ENCODE measurements at places on chromosomes 5 and 9.

DNA sequence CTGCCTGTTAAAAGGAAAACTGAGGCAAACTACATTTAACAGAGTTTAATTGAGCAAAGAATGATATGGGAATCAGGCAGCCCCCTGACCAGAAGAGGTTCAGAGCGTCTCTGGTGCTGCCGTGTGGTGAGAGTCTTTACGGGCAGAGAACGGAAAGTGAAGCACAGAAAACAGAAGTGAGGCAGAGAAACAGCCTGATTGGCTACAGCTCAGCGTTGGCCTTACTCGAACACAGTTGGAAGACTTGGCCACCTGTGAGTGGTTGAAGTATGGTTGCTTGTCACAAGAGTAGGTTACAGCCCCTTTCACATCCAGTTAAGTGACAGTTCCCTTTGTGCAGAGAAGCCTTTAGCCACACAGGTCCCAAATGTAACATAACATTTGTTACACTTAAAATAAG lies 16.9 kb upstream of the FBP1 start:
- DNase-seq: no peak

GRCh38 chr5:124888622-124889485 lies 142.4 kb upstream of the ZNF608 start:
- no peak for DNase-seq

GRCh38 chr9:137807721-137808703 lies 69.6 kb upstream of the CACNA1B start:
- no peak for DNase-seq

GRCh38 chr5:143227301-143227700 lies 176.2 kb downstream of the NR3C1 start:
- no peak for DNase-seq

GRCh38 chr9:18490641-18491370 lies 16.9 kb downstream of the ADAMTSL1 start:
- DNase-seq: no peak

- DNase-seq: no peak
Observed at GRCh38 chr9:107685901-107686300, 196.3 kb upstream of the KLF4 start.

GRCh38 chr9:132722564-132723065 lies 52.4 kb downstream of the GTF3C4 start:
- no peak for DNase-seq

DNA sequence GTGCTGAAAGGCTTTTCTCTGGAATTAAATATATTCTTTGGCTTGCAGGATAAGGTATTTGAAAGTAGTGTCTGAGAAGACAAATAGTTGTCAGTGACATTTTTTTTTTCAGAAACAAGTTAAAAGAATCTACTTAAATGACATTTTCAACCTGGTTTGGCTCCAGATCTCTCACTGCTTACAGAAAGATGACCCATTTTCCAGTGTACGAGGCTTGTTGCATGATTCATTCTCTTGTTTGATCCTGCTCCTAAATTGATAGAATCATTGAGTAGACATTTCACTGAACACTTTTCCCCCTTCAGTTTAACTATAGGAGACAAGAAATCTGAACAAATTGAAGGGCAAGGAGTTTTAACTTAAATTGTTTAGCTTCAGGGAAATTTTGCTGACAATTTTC lies 546.1 kb downstream of the ZNF608 start:
- DNase-seq: no peak

GRCh38 chr5:41559184-41559583 lies 48.8 kb upstream of the PLCXD3 start:
- DNase-seq: no peak

GRCh38 chr5:17691762-17692161 lies 57.5 kb downstream of the TAF11L14 start:
- no peak for DNase-seq

DNA sequence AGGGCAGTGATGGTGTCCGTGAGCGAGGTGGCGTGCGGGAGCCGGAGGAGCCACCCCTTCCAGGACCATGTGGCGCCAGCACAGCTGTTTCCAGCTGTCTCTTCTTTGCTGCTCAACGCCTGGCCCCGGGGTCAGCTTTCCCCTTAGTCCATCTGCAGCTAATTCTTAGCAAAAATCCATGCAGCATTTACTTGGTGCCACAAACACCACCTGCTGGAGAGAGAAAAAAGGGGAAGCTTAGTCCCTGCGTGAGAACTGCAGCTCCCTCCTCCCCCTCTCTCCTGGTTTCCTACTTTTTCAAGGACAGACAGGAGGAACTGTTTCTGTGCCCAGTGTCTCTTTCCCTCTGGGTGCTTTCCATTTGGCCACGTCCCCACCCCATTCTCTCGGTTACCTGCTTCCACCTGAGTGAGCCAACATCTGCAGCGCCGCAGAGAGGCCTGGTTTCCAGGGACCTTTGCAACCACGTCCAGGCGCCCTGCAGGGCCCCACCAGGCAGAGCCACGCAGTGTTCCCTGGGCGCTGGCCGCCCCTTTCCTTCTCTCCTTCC lies 3.4 kb downstream of the SLC6A19 start:
- no peak for DNase-seq

DNA sequence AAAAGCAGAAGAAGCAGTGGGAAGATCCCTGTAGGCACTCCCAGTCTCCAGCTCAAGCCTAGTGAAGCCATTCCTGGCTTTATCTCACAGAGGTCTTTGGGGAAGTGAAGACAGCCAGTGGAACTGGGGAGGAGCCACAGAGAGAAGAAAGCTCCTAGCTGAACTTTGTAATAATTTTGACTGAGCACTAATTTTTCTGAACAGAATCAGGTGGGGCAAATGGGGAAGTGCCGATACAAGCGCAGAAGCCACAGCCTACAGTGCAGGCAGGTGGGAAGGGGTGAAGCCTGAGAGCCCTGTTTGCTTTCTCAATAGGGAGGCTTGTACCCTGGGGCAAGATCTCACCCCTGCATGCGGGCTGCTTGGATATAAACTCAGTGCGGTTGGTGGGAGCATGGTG lies 48.4 kb upstream of the SNAPC3 start:
- DNase-seq: no peak

GRCh38 chr5:139745132-139745799 lies 50.3 kb upstream of the PSD2 start:
- DNase-seq: no peak

DNA sequence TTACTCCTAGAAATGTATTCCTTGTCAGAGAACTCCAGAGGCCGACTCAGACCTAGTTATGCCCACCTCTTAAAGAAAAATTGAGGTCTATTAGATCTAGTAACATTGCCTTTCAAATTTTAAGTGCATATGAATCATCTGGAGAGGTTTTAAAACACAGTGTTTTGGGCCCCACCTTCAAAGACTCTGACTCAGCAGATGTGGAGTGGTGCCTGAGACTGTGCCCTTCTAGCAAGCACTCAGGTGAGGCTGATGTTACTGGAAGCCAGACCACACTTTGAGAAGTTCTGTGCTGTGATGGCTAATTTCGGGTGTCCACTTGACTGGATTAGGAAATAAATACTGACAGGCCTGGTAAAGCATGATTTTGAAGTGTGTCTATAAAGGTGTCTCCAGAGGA lies 10.6 kb downstream of the FOXB2 start:
- DNase-seq: no peak

DNA sequence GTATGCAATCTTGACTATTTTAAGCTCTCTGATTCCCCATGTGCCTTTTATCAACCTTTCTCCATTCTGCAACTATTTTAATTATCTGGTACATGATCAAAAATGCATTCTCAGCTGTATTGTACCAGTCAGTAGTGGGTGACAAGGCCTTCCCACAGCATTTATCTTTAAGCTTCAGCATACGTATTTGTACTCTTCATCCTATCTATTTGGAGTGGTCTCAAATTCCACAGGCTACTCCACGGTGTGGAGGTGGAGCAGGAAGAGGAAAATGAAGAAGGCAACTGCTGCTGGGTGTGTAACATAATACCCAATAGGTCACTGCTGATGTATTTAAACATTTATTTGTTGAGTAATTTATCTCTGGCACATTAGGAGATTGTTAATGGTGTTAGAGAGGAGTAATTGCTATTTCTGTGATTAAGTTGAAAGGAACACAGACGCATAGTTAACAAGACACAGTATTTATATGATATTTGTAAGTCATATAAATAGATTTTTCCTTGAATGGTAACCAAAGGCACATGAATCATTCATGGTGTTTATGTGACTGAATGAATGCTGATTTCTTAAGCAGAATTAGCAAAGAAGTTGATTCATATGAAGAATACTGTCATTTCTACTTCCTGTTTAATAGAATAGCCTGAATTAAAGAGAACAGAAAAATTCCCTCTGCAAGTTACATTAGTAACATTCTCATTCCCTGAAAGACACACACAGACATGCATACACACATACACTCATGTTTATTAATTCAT lies 153.8 kb upstream of the NR3C1 start:
- no peak for DNase-seq

GRCh38 chr5:107472620-107473064 lies 198.1 kb downstream of the EFNA5 start:
- no peak for DNase-seq

DNA sequence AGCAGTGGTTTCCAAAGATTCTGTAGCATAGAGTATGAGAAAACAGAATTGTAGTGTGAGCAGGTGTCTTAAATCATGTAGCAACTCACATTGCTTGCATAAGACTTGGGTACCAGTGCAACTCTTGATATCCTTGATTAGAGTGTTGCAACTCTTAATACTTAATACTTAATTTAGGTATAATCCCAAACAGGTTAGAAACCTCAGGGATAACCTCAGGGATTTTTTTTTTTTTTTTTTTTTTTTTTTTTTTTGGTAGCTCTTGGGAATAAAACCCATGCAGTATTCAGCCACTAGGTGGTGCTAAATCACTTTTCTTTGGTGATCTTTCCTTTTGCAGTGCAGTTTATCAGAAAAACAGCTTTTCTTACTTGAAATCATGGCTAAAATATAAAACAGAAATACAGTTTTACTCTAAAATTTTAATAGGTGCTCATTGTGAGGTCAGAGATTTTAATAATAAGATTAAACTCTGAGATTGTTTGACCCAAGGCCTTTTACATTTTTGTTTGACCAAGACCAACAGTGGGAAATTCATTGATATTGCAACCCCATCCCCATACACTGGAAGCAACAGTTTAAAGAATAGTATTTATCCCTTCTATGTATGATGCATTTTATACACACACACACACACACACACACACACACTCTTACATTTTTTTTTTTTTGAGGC lies 55.3 kb downstream of the ERAP1 start:
- DNase-seq: no peak

GRCh38 chr9:130869250-130869649 lies 27.4 kb downstream of the QRFP start:
- DNase-seq: no peak

GRCh38 chr5:142569905-142570304 lies 116.0 kb downstream of the FGF1 start:
- DNase-seq: no peak

GRCh38 chr5:176820937-176821336 lies 10.6 kb downstream of the UNC5A start:
- no peak for DNase-seq

GRCh38 chr5:39631958-39632357 lies 207.2 kb upstream of the DAB2 start:
- no peak for DNase-seq

GRCh38 chr5:151202381-151203139 lies 21.3 kb downstream of the CCDC69 start:
- DNase-seq: no peak

DNA sequence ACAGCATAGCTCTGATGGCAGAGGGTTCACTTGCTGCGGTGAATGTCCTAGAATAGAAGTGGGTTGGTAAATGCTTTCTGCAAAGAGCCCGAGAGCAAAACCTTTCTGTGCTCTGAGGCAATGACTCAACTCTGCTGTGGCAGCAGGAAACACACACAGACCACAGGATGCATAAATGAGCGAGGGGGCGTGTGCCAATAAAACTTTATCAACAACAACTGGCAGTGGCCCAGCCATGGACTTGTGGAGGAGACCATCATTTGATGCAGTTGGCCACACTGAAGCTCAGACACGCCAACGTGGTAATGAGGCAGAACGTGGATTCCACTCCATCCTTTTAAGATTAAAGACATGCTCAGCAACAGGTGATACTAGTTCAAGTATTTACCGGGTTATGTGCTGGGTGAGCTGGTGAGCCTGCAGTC lies 6.8 kb downstream of the MRPL36 start:
- peak; percentile 41 for DNase-seq

Data from stimulated activated CD8-positive, alpha-beta memory T cell treated with anti-CD3 and anti-CD28 coated beads, Interleukin-7, amount 100 ng/mL, for 1 hour (primary cell).